ENCODE measurements at places on chromosomes 5 and 9.

DNA sequence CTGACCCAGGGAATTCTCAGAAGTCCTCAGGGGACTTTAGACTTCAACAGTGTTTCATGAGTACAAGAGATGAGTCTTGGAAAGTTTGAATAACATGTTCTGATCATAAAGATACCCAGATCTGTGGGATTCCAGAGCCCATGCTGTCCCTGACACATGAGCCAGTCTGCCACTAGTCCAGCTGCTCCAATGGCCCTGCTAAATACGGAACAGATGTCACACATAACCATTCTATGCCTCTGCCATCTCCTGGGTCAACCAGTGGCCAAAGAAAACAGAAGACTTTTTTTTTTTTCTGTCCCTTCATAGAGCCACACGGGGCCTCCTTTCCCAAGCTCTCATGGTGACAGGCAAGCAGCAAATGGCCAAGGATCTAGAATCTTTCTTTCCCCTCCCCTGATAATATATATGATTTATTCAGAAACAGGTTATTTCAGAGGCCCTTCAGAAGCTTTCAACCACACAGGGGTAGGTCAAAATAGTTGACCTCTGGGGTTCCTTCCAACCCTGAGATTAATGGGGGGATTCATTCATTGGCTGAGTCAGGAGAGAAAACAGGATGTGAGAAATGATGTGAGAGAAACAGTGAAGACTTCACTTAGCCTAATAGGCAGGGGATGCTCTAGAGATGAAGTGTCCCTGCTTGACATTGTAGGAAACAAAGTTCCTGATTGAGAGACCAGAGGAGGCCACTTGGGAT is 367.7 kb downstream of the CDK5RAP2 start:
- no peak for DNase-seq

- no peak for DNase-seq
Measured at GRCh38 chr9:27528076-27528885, 1.3 kb downstream of the MOB3B start.

- no peak for DNase-seq
Measured at GRCh38 chr5:162221910-162222309, 154.3 kb downstream of the GABRG2 start.

DNA sequence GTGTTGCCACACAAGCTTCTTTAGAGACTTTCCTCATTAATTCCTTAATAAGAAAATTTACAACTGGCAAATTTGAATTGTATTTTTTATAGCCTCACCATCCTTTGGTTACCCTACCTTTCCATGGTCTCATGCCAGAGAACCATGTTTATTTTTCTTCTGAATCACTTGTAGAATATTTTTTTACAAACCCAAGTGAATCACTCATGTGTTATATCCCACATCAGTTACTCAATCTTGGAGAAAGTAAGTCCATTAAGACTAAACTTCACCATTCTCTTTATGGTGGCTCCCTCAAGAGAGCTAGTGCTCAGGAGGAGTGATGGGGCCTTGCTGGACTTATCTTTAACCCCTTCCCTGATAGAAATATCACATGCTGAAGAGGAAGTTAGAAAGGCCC is 128.9 kb downstream of the SUSD1 start:
- DNase-seq = no peak

DNA sequence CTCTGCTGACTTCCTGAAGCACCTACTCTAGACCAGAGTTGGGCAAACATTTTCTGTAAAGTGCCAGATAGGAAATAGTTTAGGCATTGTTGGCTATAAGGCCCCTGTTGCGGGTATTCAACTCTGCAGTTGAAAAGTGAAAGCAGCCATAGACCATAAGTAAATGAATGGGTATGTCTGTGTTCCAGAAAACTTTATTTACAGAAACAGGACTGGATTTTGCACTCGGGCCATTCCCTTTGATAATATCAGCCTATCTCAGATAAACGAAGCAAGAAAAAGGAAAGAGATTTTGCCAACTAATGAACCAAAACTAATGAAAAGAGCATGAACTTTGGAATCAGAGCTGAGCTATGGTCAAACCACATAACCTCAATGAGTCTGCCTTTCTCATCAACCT is 184.4 kb downstream of the SAXO1 start:
- DNase-seq = no peak

- no peak for DNase-seq
Measured at GRCh38 chr9:133892193-133892920, 99.8 kb downstream of the VAV2 start.

- peak; percentile 25 for DNase-seq
Measured at GRCh38 chr5:35777358-35778087, 79.2 kb upstream of the IL7R start.

GRCh38 chr5:87185838-87186237 is 81.8 kb upstream of the RASA1 start:
- DNase-seq = no peak

- no peak for DNase-seq
Measured at GRCh38 chr9:76115982-76116646, 225.6 kb downstream of the PCSK5 start.

DNA sequence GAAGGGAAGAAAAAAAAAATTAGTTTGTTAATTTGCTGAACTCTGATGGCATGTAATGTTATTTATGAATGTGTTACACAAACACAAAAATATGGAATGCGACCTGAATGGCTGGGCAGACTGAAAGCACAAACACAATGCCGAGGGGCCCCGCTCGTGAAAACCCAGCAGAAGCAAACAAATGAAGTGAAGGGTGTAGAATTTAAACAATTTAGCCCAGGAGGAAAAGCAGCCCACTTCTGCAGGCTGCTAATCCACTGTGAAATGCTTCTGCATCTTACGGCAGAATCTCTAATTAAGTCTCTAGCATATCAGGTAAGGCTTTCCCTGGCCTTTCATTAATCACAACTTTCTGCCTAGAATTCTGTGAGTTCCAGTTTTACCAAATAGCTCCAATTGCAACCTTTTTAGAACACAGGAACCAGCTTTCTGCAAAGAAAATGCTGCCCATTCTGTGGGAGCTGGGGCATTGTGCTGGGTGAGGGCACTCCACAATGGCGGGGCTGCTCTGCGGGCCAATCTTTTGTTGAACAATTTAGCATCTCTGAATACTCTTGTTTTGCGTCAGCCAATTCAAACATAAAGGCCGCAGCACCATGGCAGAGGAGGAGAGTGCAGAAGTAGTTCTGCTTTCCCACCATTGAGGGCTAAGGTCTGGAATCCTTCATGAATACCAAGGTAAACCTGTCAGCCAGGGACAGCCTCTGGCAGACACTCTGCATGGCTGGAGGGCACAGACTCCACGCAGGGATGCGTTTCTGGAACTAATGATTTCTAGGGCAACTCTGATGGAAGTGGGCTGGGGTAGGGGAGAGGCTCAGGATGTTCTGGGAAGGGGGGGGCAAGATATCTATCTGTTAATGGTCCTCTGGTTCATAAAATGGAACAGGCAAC is 66.4 kb downstream of the PTCH1 start:
- DNase-seq = no peak

Data from brain pericyte (primary cell).